GM04503 (cell line): ENCODE measurements at places on chromosomes 5 and 9.

DNA sequence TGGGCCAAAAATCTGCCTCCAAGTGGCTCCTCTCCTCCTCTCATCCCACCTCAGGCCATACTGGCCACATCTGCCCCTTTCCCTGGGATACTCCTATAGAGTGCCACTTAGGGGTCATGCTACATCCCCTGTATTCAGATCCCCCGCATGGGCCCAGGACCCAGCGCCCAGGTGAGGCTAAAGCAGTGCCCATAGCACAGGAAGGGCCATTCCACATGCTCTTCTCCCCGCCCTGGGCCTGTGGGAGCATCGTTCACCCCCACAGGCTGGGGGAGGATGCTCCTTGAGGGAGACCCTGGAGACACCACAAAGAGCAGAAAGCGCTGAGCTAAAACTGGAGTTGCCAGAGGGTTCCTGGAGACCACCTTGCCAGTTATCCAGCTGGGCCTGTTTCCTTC is 52.5 kb upstream of the SLC25A51 start:
- no peak for DNase-seq

GRCh38 chr5:128778474-128778873 is 186.8 kb upstream of the SLC27A6 start:
- no peak for DNase-seq

DNA sequence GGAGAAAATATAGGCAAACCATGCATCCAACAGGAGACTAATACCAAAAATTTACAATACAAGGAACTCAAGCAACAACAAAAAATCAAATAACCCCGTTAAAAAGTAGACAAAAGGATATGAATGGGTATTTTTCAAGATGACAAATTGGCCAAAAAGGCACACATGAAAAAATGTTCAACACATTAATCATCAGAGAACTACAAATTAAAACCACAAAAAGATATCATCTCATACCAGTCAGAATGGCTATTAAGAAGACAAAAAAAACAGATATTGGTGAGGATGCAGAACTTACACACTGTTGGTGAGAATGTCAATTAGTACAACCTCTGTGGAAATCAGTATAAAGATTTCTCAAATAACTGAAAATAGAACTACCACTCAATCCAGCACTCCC is 35.0 kb downstream of the TEX10 start:
- peak; percentile 9 for DNase-seq

GRCh38 chr5:61801174-61801573 is 469.1 kb downstream of the ZSWIM6 start:
- DNase-seq, result no peak

DNA sequence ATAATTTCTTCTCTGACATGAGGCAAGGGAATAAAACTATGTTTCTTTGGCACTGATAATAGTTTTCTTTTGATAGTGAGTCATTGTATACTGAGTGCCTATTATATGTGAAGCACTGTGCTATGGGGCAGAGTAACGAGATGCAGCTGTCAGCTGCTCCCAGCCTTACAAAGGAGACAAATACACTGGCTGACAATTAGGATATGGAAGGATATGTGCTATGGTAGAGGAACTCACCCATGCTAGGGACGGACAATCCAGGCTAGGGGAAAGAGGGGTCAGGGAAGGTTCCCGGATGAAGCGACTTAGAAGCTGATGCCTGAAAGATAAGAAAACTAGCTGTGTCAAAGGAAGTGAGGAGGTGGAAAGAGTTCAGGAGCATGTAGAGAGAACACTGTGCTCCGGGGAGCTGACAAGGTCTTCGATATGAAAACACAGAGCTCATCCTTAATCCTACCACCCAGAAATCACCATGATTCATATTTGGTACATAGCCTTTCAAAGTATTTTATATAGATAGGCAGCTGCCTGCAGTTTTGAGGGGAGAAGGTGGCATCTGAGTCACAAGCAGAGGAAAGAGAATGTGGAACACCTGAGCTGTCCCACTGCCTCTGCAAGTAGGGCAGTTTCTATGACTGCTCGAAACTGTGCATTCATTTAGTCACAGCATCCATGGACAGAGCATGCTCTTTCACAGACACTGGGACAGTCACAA is 12.1 kb downstream of the BSPRY start:
- no peak for DNase-seq

DNA sequence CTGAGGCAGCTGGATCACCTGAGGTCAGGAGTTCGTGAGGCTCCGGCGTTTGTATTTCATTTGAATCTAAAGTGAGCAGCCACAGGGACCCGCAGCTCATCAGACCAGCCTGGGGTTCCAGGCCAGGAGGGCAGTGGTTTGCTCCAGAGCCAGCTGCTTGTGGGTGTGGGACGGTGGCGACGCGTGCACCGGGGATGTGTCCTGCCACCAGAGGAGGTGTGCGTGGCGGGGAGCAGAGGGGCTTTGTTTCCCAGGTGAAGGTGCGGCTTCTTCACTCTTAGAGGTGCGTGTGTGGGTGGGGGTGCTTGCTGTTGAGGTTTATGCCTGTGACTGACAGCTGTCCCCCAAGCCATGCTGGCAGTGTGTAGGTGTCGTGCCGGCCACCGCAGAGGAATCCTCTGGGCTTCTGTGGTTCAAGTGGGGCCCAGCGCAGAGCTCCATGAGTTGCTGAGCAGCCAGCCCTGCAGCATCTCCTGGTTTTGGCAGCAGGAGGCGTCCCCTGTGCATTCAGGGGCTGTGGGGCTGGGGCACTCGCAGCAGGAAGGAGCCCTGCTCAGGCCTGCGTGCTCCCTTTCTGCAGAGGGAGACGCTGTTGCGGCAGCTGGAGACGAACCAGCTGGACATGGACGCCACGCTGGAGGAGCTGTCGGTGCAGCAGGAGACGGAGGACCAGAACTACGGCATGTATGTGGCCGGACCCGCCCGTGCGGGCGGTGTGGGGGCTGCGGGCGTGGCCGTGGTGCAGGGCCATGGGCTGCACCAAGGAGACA is 6.9 kb upstream of the AJM1 start:
- no peak for DNase-seq

- no peak for DNase-seq
Measured at GRCh38 chr5:154242442-154242841, 51.9 kb downstream of the GALNT10 start.

GRCh38 chr5:168366116-168366515 is 74.7 kb downstream of the WWC1 start:
- peak; percentile 68 for DNase-seq

GRCh38 chr5:127739807-127740384 is 36.7 kb downstream of the CCDC192 start:
- no peak for DNase-seq

DNA sequence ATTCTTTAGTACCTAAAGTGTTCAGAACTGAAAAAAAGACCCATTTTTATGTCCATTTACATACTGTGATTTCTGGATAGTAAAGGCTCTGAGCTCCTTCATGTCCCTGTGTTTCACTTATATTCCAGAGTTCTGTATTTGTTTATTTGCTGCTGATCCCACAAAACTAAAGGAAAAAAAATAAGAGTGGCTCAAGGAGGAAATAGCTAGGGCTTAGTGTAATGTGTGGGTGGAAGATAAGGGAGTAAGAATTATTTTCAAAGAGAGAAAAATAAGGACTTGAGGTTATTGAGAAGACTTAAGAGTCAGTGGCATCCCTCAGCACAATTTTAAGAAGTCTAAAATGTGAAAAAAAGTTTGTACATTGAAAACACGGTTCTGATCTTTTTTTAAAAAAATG is 46.0 kb downstream of the ENTREP1 start:
- no peak for DNase-seq

- DNase-seq, result no peak
Measured at GRCh38 chr9:136793086-136793946, 2.2 kb downstream of the TMEM141 start.

- no peak for DNase-seq
Measured at GRCh38 chr5:127423173-127423798, 94.2 kb upstream of the PRRC1 start.

GRCh38 chr9:35966433-35966832 is 8.5 kb upstream of the OR2S2 start:
- no peak for DNase-seq

- DNase-seq, result peak; percentile 18
Measured at GRCh38 chr5:173123416-173123815, 20.9 kb upstream of the BNIP1 start.

DNA sequence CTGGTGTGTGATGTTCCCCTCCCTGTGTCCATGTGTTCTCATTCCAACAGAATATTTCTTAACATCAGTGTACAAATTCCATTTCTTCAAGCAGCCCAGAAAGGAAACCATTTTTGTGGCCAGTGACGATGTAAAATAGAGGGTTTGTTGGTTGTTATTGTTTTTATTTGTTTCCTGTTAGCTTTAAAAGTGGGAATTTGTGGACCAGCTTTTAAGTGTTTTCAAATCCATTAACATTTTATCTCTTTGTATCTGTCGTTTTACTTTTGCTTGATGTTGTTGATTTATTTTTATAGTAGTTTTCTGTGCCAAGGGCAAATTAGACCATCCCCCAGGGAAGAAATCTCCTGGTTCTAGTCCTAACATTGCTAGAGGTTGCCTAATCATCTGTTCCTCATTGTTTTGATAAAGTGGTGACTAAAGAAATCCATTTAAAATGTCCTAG is 100.0 kb downstream of the GDNF start:
- DNase-seq, result peak; percentile 74

GRCh38 chr5:61371474-61371873 is 39.4 kb downstream of the ZSWIM6 start:
- no peak for DNase-seq

DNA sequence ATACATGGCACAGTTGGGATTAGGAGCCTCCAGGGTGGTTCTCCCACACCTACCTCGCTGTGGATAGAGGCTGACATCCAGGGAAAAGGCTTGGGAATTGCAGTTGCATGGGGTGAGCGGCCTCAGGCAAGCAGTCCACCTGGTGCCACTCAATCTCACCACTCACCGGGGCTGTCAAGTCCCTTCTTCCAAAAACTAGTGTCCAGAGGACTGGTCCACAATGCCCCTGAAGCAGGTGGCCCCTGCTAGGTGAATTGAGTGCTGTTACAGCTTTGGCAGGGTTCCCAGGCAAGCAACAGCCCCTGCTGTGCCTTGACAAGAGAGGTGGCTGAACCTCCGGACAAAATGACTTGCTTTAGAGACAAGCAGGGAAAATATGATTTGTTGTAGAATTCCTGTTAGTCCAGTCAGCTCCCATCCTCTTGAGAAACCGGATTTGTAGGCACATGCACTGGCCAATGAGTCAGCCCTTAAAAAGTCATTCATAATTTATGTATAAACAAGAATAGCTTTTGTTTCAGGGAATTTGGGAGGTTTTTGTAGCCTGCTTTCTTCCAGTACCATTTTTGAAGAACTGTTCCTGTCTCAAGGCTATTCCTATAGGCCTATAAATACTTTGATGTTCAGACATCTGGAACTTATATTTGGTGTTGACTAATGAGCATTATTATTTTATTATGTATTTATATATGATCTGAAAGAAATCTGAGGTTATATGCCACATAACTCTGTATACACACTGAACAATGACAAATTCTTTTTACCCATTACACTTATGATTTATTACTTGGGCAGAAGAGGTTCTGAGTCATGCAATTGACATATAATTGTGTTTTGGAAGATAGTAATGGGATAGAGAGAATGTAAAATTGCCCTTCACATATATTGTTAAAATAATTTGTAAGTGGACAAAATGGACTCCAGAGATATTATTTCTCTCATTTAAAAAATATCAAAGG is 411.1 kb downstream of the ACTL7B start:
- DNase-seq, result peak; percentile 89

GRCh38 chr5:169299663-169300467 is 1.1 kb downstream of the SLIT3 start:
- DNase-seq, result no peak

DNA sequence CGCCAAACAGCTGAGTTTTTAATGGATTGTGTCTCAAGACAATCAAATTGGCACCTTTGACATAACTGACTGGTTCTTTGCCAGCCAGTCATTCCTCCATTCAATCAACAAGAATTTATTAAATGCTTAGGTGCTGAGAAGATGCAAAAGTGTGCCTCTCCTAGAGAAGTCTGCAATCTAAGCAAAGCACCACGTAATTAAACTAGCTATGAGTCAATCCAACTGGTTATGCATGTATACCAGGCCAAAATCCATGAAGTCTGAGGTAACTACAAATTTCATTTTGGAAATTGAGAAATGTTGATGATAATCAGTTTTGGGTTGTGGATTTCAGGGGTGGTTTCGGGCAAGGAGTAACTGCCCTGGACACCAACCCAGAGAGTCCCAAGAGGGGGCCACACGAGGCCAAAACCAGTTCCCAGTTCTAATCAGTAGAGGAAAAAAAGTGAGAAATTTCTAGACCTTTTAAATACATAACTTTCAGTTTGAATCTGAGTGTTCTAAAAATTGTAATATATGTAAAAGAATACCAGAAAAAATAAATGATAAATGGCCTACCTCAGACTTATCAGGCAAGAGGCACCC is 92.6 kb downstream of the EFNA5 start:
- DNase-seq, result no peak

- no peak for DNase-seq
Measured at GRCh38 chr9:27460226-27461023, 63.7 kb upstream of the IFNK start.

- no peak for DNase-seq
Measured at GRCh38 chr9:112885324-112885723, 5.4 kb downstream of the SLC46A2 start.

DNA sequence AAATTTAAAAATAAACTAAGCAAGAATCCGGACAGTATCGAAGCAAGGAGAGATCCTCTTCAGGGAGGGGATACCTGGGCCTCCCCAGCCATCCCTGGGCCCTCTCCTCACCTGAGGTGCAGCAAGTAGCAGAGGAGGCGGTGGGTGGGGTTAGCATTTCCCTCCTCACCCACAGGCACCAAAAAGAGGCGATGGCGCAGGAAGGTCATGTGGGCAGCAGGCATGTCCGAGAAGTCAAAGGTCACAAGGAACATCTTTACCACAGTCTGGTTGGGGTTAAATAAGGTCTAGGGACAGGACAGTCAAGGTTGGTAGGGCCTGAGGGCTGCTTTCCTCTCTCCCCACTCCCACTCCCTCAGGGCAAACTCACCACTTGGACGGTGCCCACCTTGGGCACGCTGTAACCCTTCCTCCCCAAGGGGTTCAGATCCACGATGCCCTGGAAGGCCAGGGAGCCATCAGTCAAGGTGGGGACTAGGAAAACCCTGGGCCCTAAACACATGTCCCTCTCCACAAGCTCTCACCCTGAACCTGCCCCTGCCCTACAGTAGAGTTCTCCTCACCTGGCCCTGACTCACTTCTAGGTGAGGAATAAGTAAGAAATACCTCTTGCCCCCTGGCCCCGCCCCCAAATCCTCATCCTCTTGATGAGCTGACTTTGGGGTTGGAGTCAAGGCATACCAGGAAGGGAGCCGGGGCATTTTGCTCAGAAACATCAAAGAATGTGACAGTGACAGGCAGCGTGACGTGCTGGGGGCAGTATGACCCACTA is 2.8 kb upstream of the STOML2 start:
- no peak for DNase-seq

GRCh38 chr9:87640385-87640795 is 85.5 kb upstream of the CTSL start:
- peak; percentile 11 for DNase-seq

- DNase-seq, result no peak
Measured at GRCh38 chr5:142012792-142013388, at the start of gene GNPDA1. GNPDA1 (minus strand) TSS chr5:142013027; CDS start chr5:142012035, 992 bp downstream.

DNA sequence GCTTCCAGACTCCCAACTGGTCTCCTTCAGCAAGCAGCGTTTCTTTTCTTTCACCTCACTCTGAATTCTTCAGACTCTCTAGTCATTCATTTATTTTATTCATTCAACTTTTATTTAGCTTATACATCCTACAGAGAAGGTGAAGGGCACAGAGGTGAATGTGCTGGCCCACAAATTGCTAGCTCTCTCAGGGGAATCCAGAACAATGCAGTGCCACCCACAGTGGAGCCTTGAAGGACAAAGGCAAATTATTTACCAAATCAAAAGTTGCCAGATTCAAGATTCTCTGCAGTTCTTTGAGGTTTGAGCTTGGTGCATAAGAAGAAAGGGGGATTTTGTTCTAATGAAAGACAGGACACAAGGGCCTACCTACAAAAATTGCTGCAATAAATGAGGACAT is 29.7 kb downstream of the GRIA1 start:
- DNase-seq, result no peak
